Occipital lobe (tissue), 3 donors: ENCODE measurements at places on chromosomes 5 and 9. TPM values are rescaled to one million over a fixed set of nuclear protein-coding genes. Genes with fewer than 3 reads are reported as not detected.

GRCh38 chr5:35306716-35307365 is 76.6 kb upstream of the PRLR start:
- no peak for DNase-seq

- DNase-seq = no peak
These were observed 54.2 kb upstream of the IRX4 start for GRCh38 chr5:1936901-1937300.

Gene MPDZ
- 40.4 TPM for total RNA-seq

Gene JMY
- total RNA-seq = 48.7 TPM

Gene PCDHGA6
- 12.3 TPM for total RNA-seq
